ENCODE measurements at places on chromosomes 4 and X.
A peak's percentile ranks its signal among the peaks of the same experiment; 100 is the strongest.

GRCh38 chr4:174040287-174040686 is 243.2 kb downstream of the FBXO8 start:
- no peak for DNase-seq

DNA sequence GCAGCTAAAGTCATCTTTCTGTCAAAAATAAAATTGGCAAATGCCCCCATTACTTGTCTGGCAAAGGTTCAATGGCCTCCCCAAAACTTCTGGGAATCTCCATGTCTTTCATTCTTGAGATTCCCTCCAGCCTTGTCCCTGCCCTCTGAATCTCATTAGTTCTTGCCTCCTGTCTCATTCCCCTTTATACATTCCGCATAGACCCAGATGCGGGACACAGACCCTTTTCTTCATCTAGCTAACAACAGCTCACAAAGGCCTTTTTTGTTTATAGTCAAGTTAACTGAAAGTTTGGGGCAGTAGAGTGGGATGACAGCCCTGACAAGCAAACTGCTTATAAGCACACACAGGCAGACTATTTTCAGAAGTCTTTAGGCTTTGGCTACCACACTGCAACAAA is 306.1 kb upstream of the FAM241A start:
- no peak for DNase-seq

GRCh38 chr4:14157262-14157661 is 529.7 kb upstream of the BOD1L1 start:
- DNase-seq = no peak

DNA sequence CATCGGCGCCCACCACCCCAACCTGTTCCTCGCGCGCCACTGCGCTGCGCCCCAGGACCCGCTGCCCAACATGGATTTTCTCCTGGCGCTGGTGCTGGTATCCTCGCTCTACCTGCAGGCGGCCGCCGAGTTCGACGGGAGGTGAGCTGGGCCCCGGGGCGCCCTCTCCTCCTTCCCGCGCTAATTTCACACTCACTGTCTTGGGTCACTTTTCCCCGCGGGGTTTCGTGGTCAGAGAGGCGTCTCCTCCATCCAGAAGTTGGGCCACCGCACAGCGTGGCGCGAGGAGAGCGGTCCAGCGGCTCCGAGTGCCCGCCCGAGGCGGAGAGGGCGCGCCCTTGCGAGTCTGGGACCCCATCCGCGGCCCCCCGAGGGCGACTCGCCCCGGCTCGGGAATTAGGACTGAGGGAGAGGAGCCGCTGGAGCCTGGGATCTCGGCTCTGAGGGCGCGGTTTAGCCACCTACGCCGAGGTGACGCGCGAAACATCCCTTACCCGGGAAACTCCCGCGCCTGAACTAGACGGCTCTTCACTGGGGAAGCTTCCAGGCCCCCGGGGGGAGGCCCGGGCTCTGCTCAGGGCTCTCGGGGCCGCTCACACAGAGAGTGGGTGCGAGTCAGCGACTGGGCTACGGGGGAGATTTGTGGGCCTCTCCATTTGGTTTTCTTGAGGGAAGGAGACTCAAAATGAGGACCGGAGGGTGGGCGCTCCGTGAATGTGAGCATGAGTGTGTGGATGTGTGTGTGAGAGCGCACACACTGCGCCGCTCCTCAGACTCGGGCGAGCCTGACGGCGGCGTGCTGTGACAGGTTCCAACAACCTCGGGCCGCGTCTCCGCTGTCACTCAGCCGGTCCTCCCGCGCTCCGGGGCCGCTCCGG is 551 bp downstream of the NPNT start:
- peak; percentile 29 for DNase-seq

GRCh38 chr4:132056496-132056895 is 1092.6 kb upstream of the PCDH10 start:
- DNase-seq = no peak

DNA sequence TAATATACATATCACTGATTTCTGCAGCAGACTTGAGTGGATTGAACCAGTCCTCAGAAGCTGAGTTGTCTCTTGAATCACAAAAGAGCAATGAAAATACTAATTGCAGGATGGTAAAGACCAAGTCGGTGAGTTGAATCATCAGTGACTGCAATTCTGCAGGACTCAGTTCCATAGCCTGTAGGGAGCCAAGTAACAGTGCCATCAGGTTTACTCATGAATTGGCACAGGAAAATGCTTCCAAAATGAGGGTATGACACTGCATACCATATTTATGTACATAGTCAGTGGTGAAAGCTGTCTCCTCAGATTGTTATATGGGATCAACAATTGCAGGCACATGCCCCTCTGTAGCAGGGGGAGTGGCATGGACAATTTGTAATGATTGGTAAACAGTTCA is 192.8 kb downstream of the CCNG2 start:
- no peak for DNase-seq

- DNase-seq = no peak
These were observed 205.7 kb downstream of the SOX3 start for GRCh38 chrX:140298960-140299825.

GRCh38 chrX:46547857-46548256 is 2.6 kb upstream of the ZNF674 start:
- DNase-seq = no peak

DNA sequence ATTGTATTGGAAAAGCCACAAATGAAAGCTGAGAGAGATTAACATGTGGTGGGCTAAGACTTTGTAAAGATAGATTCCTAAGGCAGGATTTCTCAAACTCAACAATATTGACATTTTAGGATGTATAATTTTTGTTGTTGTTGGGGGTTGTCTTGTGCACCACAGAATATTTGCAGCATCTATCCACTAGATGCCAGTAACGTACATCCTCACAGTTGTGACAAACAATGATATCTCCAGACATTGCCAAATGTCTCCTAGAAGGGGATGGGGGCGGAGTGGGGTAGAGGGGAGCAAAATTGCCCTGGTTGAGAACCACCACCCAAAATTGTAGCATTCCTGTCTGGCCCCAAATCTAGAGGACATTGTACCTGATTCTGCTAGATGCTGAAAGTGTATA is 14.7 kb upstream of the CBR4 start:
- DNase-seq = peak; percentile 35

GRCh38 chrX:30663322-30663721 is 10.1 kb downstream of the GK start:
- no peak for DNase-seq

GRCh38 chr4:876780-877179 is 50.9 kb upstream of the CPLX1 start:
- DNase-seq = peak; percentile 35

GRCh38 chrX:78687586-78687985 is 28.5 kb upstream of the RTL3 start:
- no peak for DNase-seq

- DNase-seq = no peak
These were observed 1036.4 kb downstream of the PCDH18 start for GRCh38 chr4:136495851-136496250.

- peak; percentile 72 for DNase-seq
These were observed 56.6 kb upstream of the BCOR start for GRCh38 chrX:40154250-40154852.

GRCh38 chr4:184433258-184433892 is 41.0 kb downstream of the IRF2 start:
- DNase-seq = no peak

- DNase-seq = no peak
These were observed 30.7 kb downstream of the SEPTIN11 start for GRCh38 chr4:76980261-76980660.

- no peak for DNase-seq
These were observed 39.4 kb upstream of the OCIAD2 start for GRCh38 chr4:48945981-48946380.

GRCh38 chr4:845836-846251 is 19.9 kb upstream of the CPLX1 start:
- DNase-seq = no peak

- DNase-seq = no peak
These were observed 77.1 kb downstream of the CNOT6L start for GRCh38 chr4:77742054-77742453.

GRCh38 chrX:13078739-13079444 is 34.5 kb upstream of the FAM9C start:
- no peak for DNase-seq

DNA sequence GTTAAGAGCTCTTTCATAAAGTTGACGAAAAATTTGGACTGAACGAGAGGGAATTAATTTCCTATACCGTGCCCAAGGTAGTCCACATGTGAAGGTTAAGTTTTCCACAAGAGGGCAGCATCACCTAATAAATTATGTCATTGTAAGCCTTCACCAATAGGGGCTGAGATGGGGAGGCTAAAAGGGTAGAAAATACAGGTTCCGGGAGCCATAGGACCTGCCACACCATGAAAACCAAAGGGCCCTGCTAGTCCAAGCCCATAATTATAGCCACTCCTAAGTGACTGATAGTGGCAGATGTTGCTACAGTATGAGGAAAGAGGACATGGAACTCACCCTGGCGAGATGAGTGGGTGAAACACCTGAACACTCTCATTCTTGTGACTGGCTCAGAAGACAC is 122.2 kb downstream of the SHROOM4 start:
- DNase-seq = peak; percentile 18

- no peak for DNase-seq
These were observed 442 bp upstream of the MCUB start for GRCh38 chr4:109559625-109559982.

GRCh38 chrX:112997991-112998390 is 157.4 kb upstream of the AMOT start:
- DNase-seq = no peak

DNA sequence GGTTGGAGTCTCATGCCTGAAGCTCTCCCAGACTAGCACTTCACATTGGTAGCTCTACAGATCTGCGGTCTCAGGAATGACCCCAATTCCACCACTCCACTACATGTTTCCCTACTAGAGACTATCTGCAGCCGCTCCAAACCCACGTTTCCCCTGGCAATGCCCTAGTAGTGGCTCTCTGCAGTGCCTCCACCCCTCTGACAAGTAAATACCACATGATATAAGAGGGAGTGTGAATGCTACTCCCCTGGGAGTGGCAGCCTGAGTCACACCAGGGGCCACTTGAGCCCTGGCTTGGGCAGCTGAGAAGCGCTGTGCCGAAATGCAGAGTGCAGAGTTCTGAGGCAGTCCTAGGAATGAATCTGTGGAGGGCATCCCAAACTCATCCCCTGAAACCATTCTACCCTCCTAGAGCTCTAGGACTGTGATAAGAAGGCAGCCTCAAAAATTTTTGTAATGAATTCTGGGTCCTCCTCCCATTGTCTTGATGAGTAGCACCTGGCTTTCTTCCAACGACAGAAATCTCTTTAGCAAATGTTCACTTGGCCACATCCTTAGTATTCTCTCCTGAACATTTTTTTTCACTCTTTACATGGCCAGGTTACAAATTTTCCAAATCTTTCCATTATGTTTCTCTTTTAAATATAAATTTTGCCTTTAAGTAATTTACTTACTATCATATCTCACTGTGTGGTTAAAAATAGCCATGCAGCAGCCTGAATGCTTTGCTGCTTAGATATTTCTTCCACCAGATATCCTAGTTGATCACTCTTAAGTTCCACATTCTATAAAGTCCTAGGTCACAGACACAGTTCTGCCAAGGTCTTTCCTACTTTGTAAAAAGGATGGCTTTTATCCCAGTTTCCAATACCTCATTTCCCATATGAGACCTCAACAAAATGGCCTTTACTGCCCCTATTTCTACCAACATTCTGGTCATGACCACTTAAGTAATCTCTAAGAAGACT is 160.2 kb upstream of the CPEB2 start:
- DNase-seq = no peak

- DNase-seq = no peak
These were observed 207.1 kb downstream of the SOWAHB start for GRCh38 chr4:76690906-76691275.

GRCh38 chr4:9899306-9900055 is 118.0 kb downstream of the DRD5 start:
- no peak for DNase-seq

GRCh38 chr4:143555676-143556075 is 42.2 kb downstream of the SMARCA5 start:
- DNase-seq = no peak

DNA sequence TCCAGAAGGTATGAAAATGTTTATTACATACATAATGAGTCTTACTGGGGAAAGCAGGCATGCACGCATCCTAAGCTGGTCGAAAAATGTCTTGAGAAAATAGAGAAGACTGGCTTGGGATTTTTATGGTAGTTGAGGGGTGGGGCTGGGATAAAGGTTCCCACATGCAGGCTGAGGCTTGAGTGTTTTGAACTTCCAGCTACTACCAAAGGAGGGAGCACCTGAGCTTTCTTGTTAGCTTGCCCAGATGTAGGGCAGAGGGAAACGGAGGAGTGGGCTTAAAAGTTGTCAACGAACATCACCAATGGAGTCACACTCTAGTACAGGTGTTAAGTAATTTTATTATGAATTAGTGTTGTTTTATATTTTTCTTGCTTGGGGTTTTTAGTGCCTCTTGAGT is 39.6 kb upstream of the SRPX start:
- peak; percentile 26 for DNase-seq

- peak; percentile 28 for DNase-seq
These were observed 12.0 kb upstream of the RBBP7 start for GRCh38 chrX:16882169-16882568.

DNA sequence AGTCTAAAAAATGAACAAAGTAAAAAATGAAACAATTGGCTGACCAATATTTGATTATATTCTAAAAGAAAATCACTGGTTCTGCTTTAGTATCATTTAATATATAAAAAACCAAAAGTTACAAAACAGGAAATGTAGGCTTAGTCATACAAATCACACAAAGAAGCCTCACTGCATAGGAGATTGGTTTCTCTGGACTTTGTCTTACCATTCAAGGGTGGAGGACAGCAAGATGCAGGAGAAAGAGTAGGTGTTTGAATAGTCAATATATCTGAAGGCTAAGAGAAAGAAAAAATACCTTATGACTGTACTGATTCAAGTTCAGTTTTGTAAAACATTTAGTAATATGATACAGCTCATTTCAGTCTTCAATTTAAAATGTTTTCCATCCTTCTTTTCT is 28.6 kb upstream of the TAF9B start:
- DNase-seq = no peak

DNA sequence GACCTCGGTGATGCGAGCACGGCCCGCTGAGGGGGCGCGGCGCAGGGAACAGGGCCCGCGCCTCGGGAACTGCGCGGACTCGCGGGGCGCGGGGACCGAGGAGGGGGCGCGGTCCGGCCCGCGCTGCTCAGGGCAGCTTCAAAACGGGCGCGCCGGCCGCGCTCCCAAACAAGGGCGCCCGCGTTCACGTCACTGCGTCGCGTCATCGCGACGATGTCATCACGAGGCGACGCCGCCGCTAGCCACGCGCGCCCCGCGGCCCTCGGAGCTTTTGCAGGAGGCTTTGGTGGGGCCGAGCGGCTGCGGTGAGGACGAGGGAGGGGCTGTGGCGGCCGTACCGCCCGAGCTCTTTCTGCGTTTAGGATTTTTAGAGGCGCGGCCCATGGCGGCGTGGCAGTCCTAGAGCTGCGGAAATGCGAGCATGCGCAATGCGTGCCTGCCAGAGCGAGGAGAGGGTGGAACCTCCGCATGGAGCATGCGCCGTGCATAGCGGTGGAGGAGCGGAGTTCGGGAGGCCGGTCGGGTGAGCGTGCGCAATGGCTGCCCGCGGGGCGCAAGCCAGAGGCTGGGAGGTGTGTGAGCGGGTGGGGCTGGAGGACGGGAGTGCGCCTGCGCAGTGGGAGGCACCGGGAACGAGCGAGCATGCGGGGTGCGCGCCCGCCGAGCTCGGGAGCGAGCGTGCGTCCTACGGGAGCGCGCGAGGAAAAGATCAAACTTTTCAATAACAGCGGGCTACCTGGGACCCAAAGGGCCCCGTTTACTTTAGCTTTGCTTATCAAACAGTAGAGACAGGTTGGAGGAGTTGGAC is at the start of gene PPP2R3B:
TSS of gene PPP2R3B (minus strand) at position 140 of the 808 bp plus-strand sequence. CDS start 216 bp downstream, outside the sequence.
- peak; percentile 94 for DNase-seq

GRCh38 chr4:28146191-28146590 is 1285.5 kb downstream of the STIM2 start:
- no peak for DNase-seq

GRCh38 chr4:8303081-8303480 is 33.5 kb downstream of the HTRA3 start:
- peak; percentile 2 for DNase-seq

- DNase-seq = no peak
These were observed 60.3 kb upstream of the PPP2R3B start for GRCh38 chrX:447052-447451.
